GM04503 (cell line): ENCODE measurements at places on chromosomes 7 and 10.

- no peak for DNase-seq
Observed at GRCh38 chr10:89845541-89846280, 144.3 kb downstream of the KIF20B start.

- no peak for DNase-seq
Observed at GRCh38 chr7:147023440-147023839, 906.8 kb downstream of the CNTNAP2 start.

- DNase-seq, result no peak
Observed at GRCh38 chr10:29266641-29267040, 22.2 kb upstream of the LYZL1 start.

DNA sequence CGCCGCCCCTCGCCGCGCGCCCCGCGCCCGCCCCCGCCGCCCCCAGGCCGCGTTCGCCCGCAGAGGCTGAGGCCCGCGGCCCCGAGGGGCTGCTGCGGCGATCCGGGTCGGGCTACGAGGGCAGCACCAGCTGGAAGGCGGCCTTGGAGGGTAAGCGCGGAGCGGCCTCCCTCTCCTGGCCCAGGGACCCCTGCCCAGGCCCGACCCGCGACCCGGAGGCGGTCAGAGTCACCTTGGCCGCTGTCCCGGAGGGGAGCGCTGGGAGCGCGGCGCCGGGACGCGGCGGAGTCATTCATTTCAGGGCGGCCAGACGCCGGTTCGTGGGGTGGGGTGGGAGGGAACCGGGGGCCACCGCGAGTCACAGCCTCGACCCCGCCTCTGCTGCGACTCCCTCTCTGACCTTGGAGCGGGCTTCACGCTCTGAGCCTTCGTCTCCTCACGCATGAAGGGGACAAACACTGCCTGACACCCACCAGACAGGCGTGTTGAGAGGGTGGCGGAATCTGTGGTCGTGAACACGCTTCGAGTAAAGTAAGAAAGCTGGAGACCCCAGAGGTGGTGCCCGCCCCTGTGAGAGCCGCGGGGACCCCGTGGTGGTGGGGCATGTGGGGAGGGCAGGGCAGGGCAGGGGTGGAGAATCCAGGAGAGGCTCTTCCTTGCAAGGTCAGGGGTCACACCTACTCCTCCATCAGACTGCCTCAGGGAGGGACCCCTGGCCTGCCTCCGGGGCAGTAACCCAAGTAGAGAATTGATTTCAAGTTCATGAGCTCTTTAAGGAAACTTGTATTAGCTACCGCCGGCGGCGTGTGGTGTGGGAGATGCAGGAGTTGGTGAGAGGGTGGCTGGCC, 707 bp downstream of the CLEC2L start:
- DNase-seq, result no peak

DNA sequence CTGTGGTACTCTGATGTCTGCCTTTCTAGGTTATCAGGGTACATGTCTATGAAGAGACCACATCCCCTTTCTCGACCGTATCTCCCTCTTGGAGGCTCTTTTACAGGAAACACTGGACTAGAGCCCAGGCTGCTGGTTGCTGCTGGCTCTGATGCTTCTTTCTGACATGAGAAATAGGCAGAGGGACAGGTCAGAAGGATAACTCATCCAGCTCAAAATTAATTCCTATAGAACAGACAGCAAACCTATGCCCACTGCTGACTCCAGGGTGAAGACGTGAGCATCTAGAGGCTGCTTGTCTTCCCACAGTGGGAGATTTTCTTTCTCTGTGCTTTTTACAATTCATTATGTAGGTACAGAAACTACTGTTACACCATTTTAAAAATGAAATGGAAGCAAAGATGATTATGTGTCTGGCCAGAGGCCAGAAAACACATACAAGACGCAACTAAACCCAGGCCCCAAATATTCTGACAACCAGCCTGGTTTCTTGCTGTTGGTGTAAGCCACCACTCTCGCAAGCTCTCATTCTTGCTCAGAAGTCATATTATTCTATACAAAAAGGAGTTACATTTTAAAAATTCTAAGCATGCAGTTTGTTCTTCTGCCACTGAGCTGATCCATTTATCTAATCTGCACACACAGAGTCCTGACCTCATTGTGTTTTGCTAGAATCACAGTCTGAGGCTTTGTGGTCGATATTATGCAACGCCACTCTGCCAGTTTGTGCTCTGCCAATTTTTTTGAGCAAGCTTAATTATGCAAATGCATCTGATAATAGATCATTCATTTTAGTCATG, 424.3 kb downstream of the KIF20B start:
- DNase-seq, result no peak

DNA sequence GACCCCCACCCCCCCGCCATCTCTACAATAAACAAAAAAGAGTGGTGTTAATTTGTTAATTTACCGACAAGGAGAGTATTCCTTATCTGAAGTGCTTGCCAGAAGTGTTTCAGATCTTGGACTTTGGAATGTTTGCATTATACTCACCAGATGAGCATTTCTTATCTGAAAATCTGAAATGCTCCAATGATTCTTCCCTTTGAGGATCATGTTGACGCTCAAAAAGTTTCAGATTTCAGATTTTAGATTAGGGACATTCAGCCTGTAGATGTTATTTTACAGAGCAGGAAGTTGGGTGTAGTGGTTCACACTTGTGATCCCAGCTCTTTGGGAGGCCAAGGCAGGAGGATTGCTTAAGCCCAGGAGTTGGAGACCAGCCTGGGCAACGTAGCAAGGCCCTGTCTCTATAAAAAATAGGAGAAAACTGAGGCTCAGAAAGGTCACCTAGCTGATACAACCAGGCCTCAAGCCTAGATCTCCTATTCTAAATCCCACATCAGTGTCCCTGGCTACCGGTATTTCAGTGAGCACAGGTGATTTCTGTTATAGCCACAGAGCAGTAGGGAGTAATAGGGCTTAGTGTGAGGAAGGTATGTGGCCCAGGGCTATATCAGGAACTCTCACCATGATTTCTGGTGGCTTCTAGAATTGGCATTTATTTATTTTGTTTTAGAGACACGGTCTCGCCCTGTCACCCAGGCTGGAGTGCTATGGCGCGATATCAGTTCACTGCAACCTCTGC, 35.4 kb downstream of the TMEM120A start:
- DNase-seq, result no peak

DNA sequence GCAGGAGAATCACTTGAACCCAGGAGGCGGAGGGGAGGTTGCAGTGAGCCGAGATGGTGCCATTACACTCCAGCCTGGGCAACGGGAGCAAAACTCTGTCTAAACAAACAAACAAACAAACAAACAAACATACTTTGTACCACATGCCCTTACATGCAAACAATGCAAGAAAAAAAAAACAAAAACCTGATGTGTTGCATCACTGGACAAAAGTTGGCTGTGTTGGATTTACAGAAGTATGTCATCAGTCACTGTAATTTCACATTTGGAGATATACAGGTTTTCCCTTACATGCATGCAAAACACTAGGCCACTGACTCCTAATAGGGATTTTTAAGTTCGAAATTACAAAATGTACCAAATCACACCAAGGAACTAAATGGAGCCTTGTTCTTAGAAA, 138.5 kb downstream of the SRPK2 start:
- no peak for DNase-seq

- DNase-seq, result no peak
Observed at GRCh38 chr10:18409599-18410397, 241.6 kb downstream of the NSUN6 start.

GRCh38 chr7:78479348-78479747, 680.8 kb downstream of the PHTF2 start:
- DNase-seq, result no peak

DNA sequence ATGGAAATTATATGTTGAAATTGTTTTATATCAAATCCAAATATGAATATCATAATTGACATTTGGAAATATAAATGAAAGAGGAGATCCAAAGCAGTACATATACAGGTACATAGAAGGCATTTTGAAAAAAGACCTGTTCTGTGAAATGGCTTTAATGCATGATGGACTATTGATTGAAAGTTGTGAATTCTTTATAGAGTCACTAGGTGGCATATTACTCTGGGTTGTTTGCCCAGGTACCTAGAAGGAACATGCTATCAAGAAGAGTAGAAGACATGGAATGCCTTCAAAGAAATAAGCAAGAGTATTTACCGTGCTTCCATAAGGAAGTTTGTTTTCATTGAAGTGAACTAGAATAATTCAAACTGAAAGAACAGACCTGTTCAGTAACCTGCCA, 160.0 kb upstream of the ANK3 start:
- DNase-seq, result no peak

DNA sequence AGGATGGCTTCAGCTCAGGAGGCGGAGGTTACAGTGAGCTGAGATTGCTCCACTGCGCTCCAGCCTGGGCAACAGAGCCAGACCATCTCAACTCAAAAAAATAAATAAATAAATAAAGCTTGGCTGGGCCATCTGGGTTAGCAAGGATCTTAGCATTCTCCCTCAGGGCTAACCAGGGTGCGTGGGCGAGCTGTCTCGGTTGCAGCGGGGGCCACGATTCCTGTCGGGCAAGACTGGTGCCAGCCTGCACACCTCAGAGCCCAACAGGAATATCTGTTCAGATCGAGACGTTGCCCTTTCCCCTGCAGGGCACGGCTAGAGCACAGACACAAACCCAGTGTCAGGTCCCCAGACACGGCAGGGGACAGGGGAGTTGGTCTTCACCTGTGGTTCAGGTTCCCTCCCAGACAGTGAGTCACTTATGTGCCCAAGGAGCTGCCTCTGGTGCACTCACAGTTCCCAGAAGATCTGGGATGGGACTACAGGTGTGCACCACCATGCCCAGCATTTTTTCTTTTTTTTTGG, 75.5 kb upstream of the GTF2I start:
- no peak for DNase-seq

- no peak for DNase-seq
Observed at GRCh38 chr7:159023206-159023605, 121.5 kb downstream of the VIPR2 start.

DNA sequence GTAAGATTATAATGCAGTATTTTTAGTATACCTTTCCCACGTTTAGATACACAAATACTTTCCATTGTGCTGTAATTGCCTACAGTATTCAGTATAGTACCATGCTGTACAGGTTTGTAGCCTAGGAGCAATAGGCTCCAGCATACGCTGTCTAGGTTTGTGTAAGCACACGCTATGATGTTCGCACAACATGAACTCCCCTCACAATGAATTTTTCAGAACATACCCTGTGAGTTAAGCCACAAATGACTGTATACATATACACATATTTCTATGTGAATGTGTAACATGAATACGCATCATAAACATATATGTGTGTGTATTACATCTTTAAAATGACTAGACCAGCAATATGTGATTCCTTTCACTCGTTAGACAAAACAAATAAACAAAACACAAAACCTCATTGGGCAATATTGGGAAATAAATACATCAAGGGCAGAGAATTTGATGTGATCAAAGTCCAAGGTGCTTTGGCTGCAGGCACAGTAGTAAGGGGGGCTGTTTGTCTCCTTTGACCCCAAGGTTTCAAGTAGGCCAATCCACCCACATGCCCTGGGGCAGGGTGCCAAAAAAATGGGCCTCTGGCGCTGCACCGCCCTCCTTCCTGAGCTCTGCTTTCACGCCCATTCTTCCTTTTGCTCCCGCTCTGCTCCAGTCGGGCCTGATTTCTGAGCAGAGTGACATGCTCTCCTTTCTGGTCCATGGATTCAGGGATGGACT, 33.9 kb downstream of the CHN2 start:
- no peak for DNase-seq
